H9 (cell line): ENCODE measurements at places on chromosomes 6 and 20.

DNA sequence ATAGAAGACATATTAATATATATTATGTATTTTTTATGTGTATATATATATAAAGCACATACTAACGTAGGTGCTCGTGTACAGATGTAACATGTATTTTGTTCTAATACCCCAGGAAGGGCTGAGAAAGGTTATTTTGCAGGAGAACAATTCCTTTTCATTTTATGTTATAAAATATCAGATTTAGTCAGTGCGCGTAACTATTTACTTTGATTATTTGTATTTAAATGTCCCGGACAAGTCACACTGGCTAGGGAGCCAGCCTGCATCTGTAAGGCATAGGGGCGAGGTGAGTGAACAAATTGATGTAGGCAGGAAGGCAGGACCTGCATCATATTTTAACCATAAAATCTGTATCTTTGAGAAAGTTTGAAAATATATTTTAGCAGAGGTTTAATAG lies 74.1 kb downstream of the BMP7 start:
- DNase-seq = no peak

GRCh38 chr6:149723771-149724417 lies 6.0 kb upstream of the LATS1 start:
- no peak for DNase-seq

- no peak for DNase-seq
Observed at GRCh38 chr6:6026513-6027205, 19.9 kb upstream of the NRN1 start.

GRCh38 chr6:107106165-107106564 lies 9.2 kb downstream of the BEND3 start:
- DNase-seq = peak; percentile 66

DNA sequence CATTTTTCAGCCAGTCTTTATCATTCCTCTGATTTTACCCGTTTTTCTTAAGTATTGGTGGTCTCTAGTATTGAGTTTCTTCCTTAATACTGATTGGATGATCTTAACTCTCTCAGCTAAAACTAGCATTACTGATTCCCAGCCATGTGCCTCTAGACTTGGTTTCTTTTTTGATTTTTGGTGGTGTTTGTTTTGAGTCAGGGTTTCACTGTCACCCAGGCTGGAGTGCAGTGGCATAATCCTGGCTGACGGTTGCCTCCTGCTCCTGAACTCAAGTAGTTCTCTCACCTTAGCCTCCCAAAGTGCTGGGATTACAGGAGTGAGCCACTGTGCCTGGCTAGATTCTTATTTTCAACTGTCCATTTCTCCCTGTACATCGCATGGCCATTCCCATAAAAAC lies 24.9 kb downstream of the DPPA5 start:
- no peak for DNase-seq

DNA sequence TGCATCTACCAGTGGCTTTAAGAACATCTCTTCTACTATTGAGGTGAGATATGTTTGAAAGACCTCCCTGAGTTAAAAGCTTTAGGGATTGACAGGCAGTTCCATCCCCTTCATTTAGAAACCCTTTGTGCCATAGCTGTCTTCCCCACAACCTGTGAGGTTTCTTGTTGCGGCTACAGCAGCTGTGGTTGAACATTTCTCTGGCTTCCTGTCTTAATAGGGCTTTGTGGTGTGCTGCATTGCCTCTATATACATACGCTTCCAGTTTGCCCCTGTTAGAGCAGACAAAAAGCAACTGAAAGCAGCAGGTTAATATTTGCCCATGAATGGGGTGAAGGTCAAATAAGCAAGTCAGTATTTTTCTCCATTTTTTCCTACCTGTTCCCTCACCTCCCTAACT lies 210.2 kb downstream of the TMEM200A start:
- no peak for DNase-seq

- peak; percentile 84 for DNase-seq
Observed at GRCh38 chr6:149867876-149868640, 3.9 kb upstream of the LRP11 start.

DNA sequence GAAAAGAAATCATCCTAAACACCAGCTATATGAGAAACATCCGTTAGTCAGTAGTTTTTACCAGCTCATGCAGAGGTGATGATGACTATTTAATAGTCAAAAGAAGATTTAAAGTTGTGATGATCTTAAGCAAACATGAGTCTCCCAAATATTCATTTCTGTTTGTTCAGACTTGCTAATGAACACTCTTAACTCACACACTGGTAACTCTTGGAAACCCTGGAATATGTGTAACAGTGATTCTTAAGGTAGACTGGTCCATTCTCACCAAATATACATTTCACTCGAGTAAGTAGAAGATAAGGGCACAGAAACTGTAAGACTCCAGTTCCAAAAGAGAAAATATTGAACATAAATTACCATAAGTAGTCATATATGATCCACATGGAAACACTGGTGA lies 29.1 kb downstream of the RSPO3 start:
- no peak for DNase-seq

DNA sequence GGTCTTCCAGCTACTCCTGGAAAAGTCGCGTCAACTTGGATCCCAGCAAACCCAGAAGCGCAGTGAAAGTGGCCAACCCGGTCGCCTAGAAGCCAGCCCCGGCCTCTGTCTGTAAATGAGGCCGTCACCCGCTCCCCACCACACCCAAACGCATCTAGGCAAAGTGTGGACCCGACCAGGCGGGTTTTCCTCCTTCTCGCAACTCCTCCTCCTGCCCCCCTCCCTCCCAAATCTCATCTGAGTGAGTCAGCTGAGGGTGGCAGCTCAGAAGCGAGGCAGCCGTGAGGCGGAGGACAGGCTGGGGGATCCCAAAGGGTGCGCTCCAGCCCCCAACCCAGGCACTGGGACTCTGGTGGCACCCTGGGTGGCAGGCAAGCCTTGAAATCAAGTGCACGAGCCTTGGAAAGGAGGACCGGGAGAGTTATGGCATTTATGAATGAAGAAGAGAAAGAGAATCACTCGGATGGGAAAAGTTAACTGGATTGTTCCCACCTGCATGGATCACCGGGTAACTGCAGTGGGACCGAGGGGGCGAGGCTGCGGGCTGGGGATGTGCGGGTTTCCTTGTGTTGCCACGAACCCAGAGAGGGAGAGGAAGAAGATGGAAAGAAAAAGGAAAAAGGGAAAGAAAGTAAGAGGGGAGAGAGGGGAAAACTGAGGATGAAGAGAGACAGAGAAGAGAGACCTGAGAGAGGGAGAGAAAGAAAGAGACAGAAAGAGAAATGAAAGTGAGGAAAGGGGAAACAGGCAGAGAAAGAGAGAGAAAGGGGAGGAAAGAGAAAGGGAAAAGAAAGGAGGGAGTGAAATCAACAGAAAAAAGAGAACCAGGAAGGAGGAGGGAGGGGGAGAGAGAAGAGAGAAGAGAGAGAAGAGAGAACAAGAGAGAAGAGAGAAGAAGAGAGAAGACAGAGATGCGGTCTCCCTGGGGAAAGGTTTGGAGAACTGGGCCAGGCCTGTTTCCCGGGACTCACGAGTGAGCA lies at the start of gene APCDD1L:
TSS of gene APCDD1L (minus strand) at position 167 of the 980 bp plus-strand sequence. CDS start 692 bp downstream, outside the sequence.
- peak; percentile 74 for DNase-seq

DNA sequence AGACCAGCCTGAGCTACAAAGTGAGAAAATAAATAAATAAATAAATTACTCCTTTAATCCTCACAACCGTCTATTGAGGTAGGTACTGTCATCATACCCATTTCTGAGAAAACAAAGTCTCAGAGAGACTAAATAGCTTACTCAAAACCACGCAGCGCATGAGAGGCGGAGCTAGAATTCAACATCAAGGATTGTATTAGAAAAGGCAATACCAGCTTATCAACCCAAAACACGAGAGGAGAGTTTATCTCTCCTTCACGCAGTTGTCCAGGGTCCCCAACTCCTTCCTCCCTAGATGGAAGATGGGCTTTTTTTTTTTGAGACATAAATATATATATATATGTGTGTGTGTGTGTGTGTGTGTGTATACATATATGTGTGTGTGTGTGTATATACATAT lies 12.2 kb downstream of the HNF4A start:
- no peak for DNase-seq

DNA sequence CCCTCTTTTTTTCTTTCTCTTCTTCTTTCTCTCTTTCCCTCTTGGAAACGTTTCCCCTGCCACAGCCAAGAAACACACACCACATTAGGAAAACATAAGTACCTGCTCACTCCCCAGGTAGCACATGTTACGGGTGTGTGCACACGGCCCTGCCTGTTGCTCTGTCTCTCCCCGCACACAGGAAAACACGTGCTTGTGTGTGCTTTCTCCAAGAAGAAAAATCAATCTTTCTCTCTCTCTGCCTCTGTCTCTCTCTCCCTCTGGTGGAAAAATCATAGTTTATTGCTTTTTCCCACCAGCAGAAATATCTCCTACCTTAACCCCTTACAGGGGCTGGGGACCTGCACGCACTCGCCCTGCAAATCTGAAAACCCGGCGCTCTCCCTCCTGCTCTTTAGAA lies 102.3 kb downstream of the EDN3 start:
- DNase-seq = no peak

DNA sequence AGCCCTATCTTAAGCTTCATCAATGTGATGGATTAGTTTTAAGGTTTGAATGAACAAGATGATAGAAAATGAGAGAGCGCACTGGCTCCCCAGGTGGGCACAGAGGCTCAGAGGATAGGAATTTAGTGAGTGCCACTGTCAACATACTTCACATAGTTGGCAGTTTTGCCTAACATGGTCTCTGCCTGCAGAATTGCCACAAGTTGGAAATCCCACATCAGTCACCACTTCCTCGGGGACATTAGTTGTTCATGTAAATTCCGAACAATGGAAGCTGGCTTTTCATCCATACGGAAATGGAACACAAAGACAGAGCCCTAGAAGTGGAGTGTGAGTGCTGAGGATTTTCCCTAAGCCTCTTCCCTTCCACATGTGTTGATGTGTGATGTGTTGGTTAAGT lies 123.9 kb upstream of the PHACTR1 start:
- no peak for DNase-seq

DNA sequence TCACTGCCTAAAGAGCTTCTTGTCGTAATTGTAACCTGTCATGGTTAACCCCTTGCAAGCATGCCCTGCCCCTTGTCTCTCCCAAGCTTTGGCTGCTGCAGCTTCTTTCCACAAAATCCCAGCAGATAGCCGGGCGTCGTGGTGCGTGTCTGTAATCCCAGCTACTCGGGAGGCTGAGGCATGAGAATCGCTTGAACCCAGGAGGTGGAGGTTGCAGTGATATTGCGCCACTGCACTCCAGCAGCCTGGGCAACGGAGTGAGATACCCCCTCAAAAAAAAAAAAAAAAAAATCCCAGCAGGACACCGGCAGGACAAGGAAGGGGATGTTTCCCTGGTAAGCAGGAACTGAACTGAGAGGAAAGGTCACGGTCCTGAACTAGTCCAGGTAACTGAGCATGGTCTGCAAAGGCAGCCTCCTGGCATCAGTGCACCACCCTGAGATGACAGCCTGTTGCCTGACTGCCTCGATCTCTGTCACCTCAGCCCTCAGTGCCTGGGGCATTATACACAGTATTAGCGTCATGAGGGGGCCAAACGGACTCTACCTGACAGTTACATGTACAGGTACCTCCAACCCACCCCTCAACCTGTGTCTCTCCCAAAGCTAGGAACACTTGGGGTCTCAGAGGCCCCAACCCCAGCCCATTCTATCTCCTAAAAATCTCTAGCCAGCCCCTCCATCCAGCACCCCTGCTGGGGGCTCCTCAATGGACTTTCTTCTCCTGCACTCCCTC lies 1.8 kb downstream of the LZTS3 start:
- no peak for DNase-seq

GRCh38 chr6:16199804-16200203 lies 38.6 kb upstream of the GMPR start:
- no peak for DNase-seq

- peak; percentile 86 for DNase-seq
Observed at GRCh38 chr20:3168079-3168828, 5.1 kb downstream of the LZTS3 start.

- no peak for DNase-seq
Observed at GRCh38 chr6:12250383-12250770, 39.8 kb upstream of the EDN1 start.

GRCh38 chr20:50735813-50736212 lies 4.4 kb downstream of the PARD6B start:
- no peak for DNase-seq

DNA sequence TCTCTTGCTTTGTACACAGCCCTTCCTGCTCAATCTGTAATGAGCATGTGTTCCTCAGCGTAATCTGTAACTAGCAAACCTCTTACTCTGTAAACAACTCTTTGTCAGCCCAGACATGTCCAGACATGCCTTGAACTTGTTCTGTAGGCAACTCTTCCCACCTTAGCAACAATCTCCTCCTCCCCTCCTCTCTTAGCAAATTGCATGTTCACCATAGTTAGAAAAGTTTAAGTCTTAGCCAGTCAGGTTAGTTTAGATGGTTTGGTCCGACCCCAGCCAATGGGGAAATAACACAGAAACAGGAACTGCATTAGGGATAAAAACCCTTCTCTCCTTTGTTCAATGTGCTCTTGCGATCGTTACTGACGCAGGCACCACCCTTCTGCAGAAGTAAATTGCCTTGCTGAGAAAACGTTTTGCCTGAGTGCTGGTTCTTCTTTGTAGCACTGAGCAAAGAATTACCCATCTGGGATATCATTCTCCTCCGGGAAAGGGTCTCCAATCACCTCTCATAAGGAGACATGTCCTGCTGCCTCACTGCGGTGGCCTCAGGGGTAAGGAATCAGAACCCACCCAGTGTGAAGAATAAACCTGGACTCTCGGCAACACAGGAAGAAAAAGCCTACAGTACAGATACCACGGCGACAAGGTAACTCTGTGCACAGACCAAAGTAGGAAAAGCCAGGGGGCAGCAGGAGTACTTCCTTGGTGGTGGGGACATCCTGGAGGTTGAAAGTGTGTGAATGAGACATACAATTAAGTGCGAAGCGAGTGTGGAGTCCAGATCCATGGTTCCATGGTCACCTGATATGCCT lies 26.2 kb downstream of the PLN start:
- DNase-seq = peak; percentile 80

DNA sequence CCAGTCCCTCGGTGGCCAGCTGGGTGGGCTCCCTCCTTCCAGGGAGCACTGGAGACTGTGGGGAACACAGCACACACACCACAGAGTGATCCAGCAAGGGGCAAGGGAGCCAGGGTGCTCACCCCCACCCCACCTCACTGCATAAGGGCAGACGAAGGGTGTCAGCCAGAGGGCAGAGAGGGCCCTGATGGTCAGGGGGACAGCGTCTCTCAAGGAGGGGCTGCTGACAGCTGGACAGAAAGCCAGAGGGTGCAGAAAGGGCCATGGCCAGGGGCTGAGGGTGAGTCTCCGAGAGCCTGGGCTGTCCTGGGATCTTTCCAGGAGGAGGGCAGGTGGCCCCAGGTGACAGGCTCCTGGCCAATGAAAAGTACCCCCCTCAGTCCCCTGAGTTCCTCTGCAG lies 73.4 kb upstream of the PMEPA1 start:
- DNase-seq = peak; percentile 22

- no peak for DNase-seq
Observed at GRCh38 chr6:38349795-38350194, 289.9 kb downstream of the BTBD9 start.

DNA sequence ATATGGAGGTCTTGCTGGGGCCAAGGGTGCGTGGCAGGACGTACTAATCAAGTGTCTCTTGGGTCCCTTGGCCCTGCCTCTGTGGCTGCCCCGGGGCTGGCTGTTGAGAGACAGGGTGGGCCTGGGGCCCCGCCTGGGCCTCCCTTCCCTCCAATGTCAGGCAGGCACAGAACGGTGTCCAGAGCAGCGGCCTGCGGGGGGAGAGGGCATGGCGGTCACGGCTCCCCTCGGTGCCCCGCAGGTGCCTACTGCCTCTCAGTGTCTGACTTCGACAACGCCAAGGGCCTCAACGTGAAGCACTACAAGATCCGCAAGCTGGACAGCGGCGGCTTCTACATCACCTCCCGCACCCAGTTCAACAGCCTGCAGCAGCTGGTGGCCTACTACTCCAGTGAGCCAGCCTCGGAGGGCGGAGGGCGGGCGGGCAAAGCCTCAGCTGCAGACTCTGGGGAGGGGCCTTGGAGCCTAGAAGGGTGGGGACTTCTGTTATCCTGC lies 50.0 kb downstream of the SRC start:
- DNase-seq = peak; percentile 88
